Stimulated activated CD4-positive, alpha-beta T cell treated with anti-CD3 and anti-CD28 coated beads, Interleukin-2, amount 100 ng/mL, for 48 hours (primary cell): ENCODE measurements at places on chromosomes 4 and X.

DNA sequence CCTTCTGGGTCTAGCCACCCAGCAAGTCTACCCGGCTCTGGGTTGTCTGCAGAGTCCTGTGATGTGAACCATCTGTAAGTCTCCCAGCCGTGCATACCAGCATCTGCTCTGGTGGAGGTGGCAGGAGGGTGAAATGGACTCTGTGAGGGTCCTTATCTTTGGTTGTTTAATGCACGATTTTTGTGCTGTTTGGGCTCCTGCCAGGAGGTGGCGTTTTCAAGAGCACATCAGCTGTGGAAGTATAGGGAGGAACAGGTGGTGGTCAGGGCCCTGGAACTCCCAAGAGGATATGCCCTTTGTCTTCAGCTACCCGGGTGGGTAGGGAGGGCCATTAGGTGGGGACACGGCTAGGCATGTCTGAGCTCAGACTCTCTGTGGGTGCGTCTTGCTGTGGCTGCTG lies 66.5 kb upstream of the ZFP42 start:
- DNase-seq = no peak

GRCh38 chrX:110060846-110061537 lies 58.1 kb downstream of the TMEM164 start:
- DNase-seq = no peak

DNA sequence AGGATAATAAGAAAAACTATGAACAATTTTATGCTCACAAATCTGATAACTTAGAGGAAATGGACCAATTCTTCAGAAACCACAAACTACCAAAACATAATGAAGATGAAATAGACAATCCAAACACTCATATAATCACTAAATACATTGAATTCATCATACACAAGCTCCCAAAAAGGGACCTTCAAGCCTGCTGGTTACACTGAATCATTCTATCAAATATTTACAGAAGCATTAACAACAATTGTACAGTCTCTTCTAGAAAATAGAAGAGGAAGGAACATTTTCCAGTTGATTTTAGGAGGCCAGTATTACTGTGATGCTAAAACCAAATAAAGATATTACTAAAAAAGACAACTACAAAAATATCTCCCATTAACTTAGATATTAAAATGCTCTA lies 88.3 kb downstream of the IL15 start:
- DNase-seq = no peak

DNA sequence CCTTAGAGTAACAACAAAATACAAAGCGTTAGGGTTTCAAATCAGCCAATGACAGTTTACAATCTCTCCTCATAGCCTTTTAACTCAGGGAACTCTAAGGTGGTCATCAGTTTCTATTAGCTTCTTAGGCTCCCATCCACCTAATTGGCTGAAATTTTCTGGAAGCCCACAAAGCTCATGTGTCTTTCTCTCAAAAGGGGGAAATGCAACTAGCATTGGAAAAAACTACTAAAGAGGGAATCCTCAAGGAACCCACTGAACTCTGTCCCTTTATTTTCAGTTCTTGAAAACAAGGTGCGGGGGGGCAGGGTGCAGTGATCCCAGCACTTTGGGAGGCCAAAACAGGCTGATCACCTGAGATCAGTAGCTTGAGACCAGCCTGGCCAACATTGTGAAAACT lies 56.4 kb downstream of the PDGFC start:
- DNase-seq = no peak

DNA sequence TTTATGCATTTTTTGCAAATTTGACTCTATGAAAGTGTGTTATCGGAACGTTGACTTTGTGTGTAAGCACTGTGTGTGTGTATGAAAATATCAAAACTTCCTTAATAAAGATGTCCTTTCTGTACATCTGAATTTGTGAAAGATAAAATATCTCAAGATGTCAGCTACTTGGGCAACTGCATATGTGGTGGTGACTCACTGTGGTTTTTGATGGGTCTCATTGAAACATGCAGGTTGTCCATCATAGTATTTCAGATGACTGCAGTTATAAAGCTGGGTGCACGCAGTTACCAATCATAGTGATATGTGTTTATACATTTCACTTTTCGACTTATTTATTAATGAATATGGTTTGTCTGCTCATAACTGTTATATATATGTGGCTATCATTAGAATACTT lies 19.7 kb upstream of the BBS12 start:
- no peak for DNase-seq

DNA sequence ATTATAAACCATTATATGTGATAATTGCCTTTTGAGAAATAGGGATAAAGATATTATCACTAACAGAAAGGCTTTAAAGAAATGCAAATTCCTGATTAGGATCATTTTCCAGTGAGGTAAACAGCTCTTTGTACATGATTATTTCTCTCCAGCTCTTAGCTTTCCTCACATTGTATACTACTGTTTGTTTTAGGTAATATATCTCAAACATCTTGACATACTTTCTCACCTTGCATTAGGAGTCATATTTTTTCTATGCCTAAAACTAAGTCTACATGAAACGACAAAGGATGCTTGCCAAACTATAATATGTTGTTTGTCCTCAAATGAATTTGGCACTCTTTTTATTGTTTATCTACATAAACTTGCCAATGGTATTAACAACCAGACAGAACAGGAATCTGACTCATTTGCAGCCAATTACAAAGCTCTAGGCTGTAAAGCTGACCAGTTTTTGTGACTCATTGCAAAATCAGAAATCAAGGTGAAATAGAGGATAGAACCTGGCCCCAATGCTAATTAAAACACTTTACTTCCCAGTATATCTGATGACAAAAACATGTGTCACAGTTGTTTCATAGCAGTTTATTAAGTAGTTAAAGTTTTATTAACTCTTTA lies 107.0 kb downstream of the IQCM start:
- DNase-seq = no peak

GRCh38 chrX:47191331-47191730 lies 2.3 kb upstream of the UBA1 start:
- peak; percentile 23 for DNase-seq

DNA sequence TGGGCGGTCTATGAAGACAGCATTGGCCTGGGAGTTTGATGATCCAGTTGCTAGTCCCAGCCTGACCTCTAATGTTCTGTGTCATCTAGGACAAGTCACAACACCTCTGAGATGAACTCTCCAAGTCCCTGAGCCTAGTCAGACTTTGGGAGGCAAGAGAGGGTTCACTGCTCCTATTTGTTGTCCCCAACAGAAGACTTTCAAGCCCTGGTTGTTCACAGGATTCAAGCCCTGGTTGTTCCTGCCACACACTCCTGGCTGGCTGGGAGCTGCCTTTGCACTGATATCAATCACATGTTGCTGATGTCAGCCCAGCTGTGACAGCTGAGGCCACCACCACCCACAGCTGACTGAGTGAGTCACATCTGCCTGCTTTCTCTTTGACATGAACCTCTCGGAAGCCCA lies 253.2 kb upstream of the RASGEF1B start:
- peak; percentile 60 for DNase-seq

GRCh38 chr4:8338351-8338961 lies 68.9 kb downstream of the HTRA3 start:
- DNase-seq = no peak
